ENCODE measurements at places on chromosomes 16 and 17.

DNA sequence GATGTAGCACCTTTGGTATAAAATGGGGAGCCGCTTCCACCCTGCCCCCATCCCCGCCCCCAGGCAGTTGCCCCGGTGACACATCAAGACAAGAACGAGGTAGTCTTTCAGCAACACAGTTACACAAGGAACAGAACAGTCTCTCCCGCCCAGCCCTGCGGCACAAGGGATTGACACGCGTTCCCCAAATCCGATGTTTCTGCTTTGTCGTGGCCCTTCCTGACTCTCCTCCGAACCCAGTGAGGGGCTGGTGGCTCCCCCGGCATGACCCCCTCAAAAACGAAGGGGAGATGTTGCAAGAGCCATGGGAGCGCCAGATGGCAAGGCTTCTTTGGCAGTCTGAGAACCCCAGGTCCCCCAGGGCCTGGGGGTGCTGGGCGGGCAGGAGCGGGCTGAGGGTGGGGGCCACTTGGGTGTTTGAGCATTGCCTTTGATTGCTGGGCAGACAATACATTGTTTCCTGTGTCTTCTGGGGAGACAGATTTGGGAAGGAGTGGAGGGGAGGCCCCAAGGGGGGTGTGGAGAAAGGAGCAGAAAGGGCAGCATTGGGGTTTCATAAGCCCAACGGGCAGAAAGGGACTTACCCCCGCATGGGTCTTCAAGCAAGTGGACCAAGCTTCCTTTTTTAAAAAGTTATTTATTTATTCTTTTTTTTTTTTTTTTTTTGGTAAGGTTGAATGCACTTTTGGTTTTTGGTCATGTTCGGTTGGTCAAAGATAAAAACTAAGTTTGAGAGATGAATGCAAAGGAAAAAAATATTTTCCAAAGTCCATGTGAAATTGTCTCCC is 16.6 kb downstream of the COL1A1 start:
- no peak for DNase-seq

- no peak for DNase-seq
Measured at GRCh38 chr16:77536809-77537208, 102.0 kb upstream of the ADAMTS18 start.

DNA sequence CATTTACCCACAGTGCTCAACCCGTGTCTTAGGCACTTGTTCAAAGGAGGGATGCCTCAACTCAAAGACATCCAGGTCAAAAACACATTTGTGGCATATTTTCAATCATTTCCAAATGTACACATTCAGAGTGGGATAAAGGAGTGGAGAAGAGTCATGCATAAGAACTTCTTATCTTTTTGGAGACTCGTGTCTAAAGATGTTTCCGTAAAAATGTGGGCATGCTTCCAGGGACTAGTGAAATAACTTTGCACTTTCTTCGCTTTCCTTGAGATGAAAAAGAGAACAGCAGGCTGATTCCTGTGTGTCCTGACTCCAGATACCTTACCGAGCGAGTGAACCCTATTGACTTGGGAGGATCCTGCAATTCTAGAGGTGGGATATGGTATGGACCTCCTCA is 256.6 kb upstream of the KCNJ16 start:
- DNase-seq, result no peak

DNA sequence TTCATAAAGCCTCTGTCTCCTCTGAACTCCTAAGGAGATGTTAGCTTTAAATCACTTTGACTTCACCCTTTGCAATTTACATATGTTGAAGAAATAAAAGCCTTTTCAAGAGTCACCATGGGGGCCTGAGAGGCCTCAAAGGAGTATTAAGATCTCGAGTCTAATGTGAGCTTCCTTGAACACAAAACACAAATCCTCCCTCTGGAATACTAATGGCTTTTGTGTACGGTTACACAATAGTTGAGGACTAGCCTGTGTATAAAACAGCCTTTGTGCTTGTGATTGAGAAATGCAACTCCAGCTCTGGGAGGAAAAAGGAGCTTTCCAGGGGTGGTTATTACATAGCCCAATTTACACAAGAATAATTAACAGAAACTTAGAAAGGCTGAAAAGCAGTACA is 1140.2 kb downstream of the CDH11 start:
- DNase-seq, result no peak

DNA sequence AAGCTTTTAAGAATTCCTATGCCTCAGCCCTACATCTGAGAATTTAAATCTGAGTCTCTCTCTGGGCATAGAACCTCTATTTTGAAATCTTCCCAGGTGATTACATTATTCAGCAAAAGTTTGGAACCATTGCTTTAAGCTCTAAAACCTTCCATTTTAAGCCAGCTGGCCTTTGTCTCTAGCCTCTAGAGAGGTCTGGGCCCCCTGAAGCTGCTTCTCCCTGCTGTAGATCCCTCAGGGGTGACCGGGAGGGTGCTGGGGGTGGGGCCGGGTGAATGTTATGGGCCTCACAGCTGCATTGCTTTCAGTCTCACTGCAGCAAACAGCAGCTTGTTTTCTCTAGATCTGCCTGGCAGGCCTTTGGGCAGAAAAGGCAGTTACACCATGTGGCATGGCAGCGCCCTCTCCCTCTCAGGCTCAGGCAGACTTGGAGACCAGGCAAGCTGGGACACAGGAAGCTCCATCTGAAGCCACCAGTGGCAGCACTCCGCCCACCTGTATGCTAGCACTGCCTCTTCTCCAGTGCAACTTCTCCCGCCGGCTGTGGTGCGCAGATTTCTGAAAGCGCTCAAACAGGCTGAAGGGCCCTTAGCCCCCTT is 66.3 kb downstream of the MPRIP start:
- DNase-seq, result no peak

DNA sequence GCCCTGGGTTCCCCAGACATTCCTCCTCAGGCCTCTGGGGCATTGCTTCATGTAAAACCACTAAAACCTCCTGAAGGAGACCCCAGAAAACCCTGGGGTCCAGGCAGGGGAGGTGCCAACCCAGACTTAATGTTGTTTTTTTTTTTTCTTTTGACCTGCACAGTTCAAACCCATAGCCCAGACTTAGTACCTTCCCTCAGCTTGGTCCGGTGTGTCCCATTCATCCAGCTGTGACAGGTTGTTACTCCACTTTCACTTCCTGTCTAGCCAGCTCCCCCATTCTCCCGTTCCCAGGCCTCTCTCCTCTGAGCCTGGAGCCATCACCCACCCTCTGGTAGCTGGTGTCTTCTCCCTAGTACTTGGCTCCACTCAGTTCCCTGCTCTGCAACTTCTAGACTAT is 4.8 kb downstream of the CDR2L start:
- DNase-seq, result no peak

DNA sequence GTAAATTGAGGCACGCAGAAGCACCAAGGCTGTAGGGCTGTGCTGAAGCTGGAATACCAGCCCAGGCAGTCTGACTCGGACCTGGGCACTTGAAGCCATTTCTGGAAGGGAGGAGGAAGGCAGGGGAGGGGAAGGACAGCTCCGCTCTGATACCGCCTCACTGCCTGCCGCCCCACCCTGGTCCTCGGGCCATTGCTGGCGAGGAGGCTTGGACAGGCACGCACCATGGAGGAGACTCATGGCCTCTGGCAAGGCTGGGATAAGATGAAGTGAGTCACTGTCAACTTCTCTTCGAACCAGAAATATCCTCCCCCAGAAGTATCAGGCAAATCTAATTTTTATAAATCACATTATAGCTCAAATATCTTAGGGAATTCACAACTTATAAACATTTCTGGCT is 81.3 kb downstream of the SDK2 start:
- no peak for DNase-seq

GRCh38 chr17:73546770-73547536 is 97.3 kb downstream of the SDK2 start:
- no peak for DNase-seq

DNA sequence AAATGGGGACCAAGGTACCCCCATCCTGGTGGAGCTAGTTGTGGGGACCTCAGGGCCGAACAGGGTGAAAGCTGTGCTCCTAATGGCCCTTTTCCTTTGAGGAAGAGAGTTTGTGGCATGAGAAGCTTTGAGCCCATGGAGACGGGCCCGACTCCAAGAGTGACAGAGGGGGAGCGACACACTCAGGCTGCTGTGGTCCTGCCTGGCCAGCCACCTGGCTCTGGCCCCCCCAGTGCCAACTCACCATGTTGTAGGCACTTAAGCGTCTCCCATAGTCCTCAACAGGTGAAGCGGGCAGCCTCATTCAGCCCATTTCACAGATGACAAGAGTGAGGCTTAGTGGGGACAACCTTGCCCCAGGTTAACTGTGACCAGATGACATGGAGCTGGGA is 1.6 kb downstream of the IL21R start:
- DNase-seq, result no peak

GRCh38 chr16:81467815-81468214 is 23.2 kb downstream of the CMIP start:
- DNase-seq, result no peak

DNA sequence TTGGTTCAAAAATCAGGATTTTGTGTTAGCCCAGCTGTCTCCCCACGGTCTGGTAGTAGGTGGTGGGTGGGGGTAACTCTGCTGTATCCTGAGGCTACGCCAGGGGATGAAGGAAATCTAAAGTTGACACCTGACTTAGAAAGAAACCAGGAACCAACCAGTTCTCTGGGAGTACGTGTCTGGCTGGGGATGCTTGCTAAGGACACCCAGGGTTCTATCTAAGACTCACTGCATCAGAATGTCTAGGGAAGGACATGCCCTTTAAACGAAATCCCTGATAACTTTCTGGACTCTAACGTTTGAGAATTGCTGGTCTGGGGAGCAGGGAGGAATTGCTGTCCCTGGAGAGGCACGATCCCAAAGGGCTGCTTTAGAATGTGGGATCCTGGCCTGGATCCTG is 39.2 kb upstream of the CES5A start:
- DNase-seq, result no peak

- DNase-seq, result peak; percentile 29
Measured at GRCh38 chr17:82497483-82498405, 21.8 kb upstream of the FOXK2 start.

- no peak for DNase-seq
Measured at GRCh38 chr16:2514333-2515179, 804 bp downstream of the ATP6V0C start.

DNA sequence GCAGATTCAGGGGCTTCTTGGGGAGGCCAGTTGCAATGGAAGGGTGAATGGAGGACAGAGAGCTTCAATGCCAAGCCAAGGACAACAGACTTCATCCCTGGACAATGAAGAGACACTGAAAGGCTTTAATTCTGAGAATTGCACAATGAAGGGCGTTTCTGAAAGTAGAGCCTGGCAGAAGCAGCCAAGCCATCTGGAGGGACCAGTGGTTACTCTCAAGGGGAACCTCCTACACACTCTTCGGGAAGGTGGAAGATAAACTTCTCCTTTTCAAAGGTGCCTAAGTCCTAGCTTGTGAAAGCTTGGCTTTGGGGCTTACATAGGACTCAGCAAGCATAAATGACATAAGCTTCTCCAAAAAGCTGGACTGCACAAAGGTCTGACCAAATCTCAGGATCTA is 6.2 kb upstream of the CES1 start:
- no peak for DNase-seq

- DNase-seq, result no peak
Measured at GRCh38 chr17:60314423-60314822, 77.5 kb downstream of the USP32 start.

DNA sequence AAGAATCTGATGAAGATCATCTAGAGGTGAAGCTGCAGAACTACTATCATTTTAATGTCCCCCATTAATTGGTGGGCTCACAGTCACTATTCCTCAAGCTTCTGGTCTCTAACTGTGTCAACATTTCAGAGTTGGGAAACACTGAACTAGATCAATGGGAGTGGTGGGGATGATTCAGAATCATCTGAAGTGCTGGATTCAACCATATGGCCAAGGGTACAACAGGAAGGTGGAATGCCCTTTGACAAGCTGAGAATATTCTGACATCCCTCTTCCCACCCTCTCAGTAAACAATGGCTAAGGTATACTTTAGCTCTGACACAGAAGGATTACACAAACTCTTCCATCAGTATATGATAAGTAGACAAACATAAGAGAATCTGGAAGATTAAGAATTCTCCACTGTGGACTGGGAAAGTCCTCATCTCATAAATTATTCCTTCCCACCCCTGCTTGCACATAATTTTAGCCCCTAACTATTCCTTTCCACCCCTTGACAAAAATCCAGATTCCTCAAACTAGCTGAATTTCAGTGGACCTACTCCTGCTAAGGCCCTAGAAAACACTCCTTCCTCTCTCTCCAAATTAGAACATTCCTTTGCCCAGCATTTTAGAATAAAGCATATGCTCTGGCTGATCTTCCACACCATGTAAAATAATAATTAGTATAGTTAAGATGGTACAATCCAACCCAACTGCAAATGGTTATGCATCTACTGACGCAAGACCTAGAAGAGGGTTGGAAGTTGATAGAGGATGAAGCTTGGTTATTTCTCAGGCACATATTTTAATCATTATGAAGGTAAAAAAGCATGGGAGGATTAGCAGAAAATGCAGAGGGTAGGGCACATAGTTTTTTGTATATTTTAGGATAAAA is 16.3 kb upstream of the RFFL start:
- no peak for DNase-seq
